ENCODE measurements at places on chromosomes 1 and 21. TPM values are rescaled to one million over a fixed set of nuclear protein-coding genes. Genes with fewer than 3 reads are reported as not detected.

- no peak for DNase-seq
Observed at GRCh38 chr1:108531444-108531843, 28.5 kb upstream of the EEIG2 start.

DNA sequence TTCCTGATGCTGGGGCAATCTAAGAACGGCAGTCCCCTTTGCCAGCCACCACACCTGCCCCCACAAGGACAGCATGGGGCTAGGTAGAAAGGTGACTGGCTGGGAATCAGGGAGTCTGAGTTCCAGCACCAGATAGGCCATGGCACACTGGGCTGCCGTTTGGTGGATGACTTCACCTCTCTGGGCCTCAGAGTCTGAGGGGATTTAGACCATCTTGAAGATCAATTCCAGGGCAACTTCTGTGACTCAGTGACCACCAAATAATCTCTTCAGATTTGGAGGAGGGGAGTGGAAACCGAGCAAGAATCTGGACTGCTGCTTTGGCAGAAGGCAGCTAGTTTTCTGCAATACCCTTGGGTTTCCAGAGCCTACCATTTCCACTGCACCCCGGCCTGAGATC is 92.1 kb upstream of the EDN2 start:
- no peak for DNase-seq

DNA sequence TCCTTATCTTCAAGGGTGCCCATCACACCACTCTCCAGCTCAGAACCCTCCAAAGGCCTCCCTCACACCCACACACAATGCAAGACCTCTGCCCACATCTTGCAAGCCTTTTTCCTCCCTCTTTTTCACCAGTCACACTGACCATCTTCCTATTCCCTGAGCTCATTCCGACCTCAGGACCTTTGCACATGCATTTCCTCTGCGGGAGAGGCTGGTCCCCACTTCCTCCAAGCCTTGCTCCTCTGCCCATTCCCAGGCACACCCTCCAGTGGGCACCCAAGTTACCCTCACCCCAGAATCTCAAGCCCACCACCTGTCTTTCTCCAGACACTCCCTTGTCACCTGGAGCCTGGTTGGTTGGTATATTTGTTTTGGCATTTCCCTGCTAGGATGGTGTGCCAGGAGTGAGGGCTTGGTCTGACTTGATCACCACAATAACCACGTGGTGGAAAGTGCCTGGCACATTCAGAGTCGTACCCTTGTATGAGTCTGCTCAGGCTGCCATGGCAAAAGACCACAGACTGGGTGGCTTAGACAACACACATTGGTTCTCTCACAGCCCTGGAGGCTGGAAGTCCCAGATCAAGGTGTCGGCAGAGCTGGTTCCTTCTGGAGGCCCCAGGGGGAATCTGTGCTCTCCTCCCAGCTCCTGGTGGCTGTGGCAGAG is 13.2 kb downstream of the MX2 start:
- DNase-seq = no peak

GRCh38 chr1:151817353-151817730 is 12.1 kb upstream of the LINGO4 start:
- no peak for DNase-seq

DNA sequence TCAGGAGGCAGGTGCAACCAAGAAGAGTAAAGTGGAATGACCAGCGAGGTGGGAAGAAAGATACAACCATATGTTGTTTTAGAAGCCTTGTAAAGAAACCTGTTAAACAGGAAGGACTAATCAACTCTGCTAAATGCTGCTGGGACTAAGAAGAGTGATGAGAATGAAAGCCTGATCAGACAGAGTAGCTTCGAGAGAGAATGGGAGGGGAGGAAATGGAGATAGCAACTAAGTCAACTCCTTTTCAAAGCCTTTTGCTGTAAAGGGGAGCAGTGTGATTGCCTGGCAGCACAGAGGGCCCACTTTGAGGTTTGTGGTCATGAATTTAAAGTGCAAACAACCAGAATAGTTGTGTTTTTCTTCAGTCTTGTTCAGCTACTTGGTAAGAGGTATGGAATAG is 31.4 kb downstream of the SLC30A7 start:
- DNase-seq = no peak

GRCh38 chr1:246297279-246298265 is 209.5 kb downstream of the SMYD3 start:
- DNase-seq = no peak

GRCh38 chr1:198549866-198550265 is 9.4 kb upstream of the ATP6V1G3 start:
- DNase-seq = no peak

GRCh38 chr21:35335951-35336446 is 286.9 kb upstream of the RUNX1 start:
- DNase-seq = no peak

GRCh38 chr1:76268341-76268740 is 193.8 kb downstream of the ST6GALNAC3 start:
- no peak for DNase-seq

PCSK9 gene
- 23.5 TPM for total RNA-seq

PODN gene
- 2.1 TPM for total RNA-seq

GJA5 gene
- total RNA-seq = 6.0 TPM

DIRAS3 gene
- total RNA-seq = 1.9 TPM

OR2G6 gene
- total RNA-seq = not detected
